SW480 (cell line): ENCODE measurements at places on chromosomes 12 and 14.
A peak's percentile ranks its signal among the peaks of the same experiment; 100 is the strongest.

DNA sequence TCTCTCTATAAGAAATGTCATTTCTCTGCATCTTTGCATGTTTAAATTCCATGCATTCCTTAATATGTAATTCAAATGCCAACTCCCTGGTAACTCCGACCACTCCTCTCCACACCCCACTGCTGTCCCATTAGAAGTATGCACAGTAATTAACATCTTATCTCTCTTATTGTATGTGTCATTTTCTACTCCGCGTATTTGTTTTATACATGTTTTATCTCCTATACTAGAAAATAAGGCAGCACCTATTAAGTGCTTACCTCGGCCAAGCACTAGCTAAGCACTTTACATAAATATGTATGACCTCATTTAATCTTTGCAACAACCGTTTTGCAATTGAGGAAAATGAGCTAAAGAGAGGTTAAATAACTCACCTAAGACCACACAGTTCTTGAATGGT is 469.8 kb downstream of the BCAT1 start:
- DNase-seq: peak; percentile 23

DNA sequence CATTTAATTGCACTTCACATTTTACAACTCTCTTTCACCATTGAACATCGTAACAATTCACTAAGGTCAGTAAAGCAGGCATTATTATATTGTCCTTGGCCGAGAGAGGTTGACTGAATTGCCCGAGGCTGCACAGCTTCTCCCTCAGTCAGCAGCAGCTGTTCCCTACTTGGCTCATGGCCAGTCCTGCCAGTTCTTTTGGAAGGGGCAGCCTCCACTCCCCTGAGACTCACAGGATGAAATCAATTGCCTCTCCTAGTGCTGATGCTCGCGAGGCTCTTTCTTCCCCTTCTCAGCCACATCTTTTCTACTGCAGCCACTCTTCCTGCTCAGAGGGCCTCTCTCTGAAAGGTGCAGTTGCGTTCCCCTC is 79.9 kb upstream of the KCNA1 start:
- no peak for DNase-seq

GRCh38 chr14:68807148-68807600 is 14.3 kb upstream of the ZFP36L1 start:
- peak; percentile 39 for DNase-seq

DNA sequence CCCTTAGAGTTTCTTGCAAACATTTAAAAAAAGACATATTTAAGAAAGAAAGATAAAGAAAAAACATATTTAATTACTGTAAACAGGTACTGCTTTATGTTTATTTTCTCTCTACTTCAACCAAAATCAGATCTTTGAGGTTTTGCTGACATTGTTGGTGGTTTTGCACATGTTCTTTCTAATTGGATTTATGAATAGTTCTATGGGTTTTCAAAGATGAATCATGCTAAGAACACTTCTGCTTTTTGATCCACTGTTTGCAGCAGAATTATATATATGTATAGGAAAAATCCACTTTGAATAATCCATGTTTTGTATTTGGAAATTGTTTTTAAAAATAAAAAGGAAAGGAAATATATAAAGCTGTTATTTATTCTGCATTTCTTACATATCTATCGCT is 78.4 kb downstream of the FRMD6 start:
- no peak for DNase-seq

DNA sequence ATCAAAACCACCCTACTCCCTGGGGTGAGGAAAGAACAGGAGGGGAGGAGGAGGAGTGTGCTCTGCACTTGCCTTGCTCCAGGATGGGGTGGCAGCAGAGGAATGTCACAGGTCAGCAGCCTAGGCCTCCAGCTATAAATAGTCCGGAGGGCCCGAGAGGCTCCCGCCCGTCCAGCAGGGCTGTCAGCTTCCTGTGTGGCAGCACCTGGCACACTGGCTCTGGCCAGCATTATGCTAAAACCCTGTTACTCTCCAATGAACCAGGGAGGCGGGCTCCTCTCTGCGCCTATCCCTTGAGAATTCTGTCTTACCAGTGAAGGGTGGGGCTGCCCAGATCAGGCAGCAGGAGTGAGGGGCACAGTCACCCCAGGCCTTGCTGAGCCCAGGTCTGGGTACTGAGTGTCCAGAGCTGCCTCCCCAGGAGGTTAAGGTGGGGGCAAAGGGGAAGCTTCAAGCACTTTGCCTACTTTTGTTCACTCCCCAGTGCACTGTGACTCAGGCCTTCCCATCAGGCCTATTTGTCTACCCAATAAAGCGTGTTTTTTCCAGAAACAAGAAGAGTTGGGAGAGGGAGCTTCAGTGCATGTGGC is 1.2 kb upstream of the COX14 start:
- DNase-seq: peak; percentile 76

- no peak for DNase-seq
Observed at GRCh38 chr14:87282266-87282665, 710.7 kb downstream of the GALC start.

DNA sequence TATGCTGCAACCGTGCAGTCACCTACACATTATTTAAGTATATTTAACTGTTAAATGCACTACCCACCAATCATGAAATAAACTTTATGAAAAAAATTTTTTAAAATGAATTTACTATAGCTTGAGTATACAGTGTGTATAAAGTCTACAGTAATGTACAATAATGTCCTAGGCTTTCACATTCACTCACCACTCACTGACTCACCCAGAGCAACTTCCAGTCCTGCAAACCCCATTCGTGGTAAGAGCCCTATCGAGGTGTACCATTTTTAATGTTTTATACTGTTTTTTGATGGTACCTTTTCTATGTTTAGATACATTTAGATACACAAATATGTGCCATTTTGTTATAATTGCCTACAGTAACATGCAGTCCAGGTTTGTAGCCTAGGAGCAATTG is 48.1 kb downstream of the KLRG1 start:
- no peak for DNase-seq

- DNase-seq: peak; percentile 3
Observed at GRCh38 chr12:100138048-100138802, 4.4 kb downstream of the BLTP3B start.

- no peak for DNase-seq
Observed at GRCh38 chr12:49953961-49954846, 3.7 kb downstream of the AQP2 start.

GRCh38 chr14:75561013-75561432 is 17.4 kb upstream of the FLVCR2 start:
- DNase-seq: peak; percentile 87

GRCh38 chr12:13661005-13661887 is 320.2 kb downstream of the GRIN2B start:
- peak; percentile 58 for DNase-seq

DNA sequence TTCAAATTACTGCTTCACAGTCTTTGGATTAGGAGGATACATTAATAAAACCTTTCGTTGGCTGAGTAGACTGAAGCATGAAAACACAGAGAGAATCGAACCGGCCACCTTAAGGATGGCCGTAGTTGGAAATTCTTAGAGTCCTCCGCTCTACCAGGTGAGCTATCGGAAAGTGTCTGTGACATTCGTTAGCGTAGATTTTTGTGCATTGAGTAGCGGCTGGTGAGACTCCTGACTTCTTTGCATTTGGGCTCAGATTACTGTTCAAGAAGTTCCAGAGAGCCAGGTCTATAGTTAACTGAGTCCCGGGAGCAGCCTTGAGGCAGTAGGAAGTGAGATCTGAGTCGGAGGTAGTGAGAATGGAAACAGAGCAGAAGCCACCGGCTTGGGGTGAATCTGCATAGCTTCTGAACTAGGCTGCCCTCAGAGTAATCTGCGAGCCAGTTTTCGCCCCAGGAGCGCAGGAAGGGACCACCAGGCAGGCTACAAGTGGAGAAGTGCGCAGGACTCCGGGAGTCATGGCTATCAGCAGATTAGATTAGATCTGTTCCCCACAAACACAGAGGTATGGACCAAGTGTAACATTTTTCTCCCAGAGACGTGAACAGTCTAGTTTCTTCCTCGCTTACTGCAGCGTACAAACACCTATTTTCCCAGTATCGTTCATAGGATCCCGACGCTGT is 11.0 kb downstream of the OR6S1 start:
- DNase-seq: peak; percentile 54

DNA sequence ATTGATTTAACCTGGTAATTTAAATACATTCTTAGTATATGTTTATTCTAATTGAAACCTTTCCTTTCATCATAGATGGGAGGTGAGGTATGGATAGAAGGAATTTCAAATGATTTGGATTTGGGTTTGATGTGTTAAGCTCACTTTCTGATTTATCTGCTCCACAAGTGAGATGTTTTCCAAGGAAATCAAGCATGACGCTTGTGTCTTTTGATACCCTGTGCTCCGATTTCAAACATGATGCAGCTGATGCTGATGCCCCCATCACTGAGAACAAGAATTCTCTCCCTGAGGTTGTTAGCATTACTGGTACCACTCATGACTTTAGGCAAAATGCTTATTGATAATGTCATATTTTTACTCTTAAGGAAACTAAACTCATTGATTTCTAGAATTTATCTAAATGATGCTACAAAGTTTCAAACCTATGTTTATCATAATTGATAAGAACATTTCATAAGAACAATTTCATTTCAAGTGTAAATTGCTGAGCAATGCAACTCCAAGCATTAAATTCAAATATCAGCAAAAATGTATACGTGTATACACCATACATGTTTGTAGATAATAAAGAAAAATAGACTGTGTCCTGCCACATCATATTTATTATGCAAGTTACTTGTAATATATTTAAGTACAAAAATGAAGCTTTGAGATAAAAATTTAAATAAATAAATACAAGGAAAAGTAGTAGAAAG is 75.5 kb upstream of the LRIG3 start:
- DNase-seq: no peak

GRCh38 chr12:62705846-62706245 is 229.1 kb downstream of the PPM1H start:
- no peak for DNase-seq

GRCh38 chr12:62694116-62694515 is 227.5 kb downstream of the MON2 start:
- DNase-seq: no peak

GRCh38 chr14:94581127-94581999 is at the start of gene SERPINA5:
Gene SERPINA5 (plus strand): TSS chr14:94581426. CDS start chr14:94587363, 5,937 bp downstream.
- peak; percentile 42 for DNase-seq

DNA sequence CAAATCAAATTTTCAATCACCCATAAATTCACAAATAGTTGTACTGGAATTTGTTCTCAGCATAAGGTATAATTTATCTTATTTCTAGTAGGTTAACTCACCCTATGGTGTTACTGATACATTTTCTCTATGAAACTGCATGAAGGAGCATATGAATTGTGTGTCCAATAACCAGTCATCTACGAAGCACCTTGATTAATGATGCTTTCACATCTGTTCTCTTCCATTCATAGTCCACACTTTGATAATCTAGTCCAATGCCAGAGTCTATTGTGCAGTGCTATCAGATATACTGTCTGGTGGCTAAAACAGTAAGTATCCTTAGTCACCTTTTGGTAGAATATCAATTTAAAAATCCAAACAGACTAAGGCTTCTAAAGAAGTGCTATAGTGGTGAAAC is 876.0 kb downstream of the RPS29 start:
- DNase-seq: no peak

GRCh38 chr14:80150301-80150700 is 61.0 kb downstream of the DIO2 start:
- no peak for DNase-seq

GRCh38 chr14:39841088-39841487 is 408.9 kb upstream of the FBXO33 start:
- peak; percentile 27 for DNase-seq

DNA sequence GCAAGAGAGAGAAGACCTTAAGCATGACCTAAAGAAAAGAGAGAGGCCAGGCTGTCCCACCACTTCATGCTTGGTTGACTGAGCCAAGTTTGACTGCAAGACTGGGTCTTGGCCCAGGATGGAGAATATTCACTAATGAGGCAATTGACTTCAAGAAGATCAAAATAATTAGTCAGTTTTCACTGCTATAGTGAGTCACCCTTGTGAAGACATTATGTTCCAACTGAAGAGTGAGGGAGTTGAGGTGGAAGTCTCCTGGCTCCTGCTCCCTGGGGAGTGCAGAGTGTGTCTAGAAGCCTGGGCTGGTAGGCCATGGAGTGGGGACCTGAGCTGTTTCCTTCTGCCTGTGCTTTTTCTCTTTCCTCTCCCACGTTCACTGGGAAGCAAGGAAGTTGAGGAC is 117.6 kb downstream of the CACNA1C start:
- DNase-seq: no peak

DNA sequence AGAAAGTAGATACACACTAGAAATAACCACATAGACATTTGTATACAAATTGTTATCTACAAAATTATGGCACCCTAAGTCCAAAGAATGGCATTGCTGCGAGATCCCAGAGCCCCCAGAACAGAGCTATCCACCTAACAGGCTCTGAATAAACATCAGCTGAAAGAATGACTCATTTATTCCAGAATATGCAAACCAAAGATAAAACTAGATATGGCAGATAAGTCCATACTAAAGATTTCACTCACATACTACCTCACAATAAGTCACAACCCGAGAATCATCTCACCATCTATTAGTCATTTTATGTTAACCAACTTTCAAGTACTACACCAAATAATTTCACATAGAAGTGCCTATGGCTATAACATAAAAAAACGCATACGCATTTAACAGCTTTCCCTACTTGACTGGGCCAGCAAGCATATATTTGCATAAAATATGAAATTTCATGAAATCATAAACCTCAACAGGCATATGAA is 5.6 kb downstream of the CNIH1 start:
- DNase-seq: no peak

DNA sequence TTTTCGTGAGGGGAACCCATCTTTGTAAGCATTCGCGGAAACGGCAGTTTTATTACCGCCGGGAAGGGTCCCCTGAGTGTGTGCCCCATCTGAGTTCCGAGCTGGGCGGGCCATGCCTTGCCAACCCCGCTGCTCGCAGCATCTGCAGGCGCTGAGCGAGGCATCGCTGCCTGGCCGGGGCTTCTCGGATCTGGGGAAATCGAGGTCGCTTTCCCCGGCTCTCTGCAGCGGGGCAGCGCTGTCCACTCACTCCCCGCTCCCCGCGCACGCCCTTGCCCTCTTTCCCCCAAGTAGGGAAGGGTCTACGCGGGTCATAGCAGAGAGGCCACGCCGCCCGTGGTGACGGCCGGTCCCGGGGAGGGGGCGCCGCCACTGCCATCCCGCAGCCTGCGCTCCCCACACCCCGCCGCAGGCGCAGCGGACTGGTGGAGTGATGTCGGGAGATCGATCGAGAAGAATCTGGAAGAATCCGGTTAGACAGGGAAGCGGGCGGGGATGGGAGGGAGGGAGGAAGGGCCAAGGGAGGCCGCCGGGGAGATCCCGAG is 507 bp upstream of the FKBP4 start:
- no peak for DNase-seq

DNA sequence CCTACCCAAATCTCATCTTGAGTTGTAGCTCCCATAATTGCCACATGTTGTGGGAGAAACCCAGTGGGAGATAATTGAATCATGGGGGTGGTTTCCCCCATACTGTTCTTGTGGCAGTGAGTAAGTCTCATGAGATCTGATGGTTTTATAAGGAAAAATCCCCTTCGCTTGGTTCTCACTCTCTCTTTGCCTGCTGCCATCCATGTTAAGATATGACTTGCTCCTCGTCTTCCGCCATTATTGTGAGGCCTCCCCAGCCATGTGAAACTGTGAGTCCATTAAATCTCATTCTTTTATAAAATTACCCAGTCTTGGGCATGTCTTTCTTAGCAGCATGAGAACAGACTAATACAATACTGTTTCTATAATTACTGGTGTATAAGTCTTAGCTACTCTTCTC is 6.5 kb upstream of the BCAT1 start:
- no peak for DNase-seq
